ENCODE measurements at places on chromosomes 3 and 15. TPM values are rescaled to one million over a fixed set of nuclear protein-coding genes. Genes with fewer than 3 reads are reported as not detected.

DUOXA2 gene
- total RNA-seq: not detected

ZNF501 gene
- total RNA-seq: 4.2 TPM

KNG1 gene
- not detected for total RNA-seq

MME gene
- total RNA-seq: 1.3 TPM

EFCC1 gene
- 2.7 TPM for total RNA-seq
